ENCODE measurements at places on chromosomes 4 and X. TPM values are rescaled to one million over a fixed set of nuclear protein-coding genes. Genes with fewer than 3 reads are reported as not detected.

The PRSS12 gene
- 18.3 TPM for total RNA-seq

The STPG2 gene
- total RNA-seq, result not detected

The MAOB gene
- total RNA-seq, result not detected

The C4orf51 gene
- not detected for total RNA-seq

The CXCL5 gene
- total RNA-seq, result 20.4 TPM

The CT47A7 gene
- total RNA-seq, result not detected

The GSX2 gene
- total RNA-seq, result not detected

The NALF2 gene
- total RNA-seq, result 0.08 TPM

The EVC2 gene
- total RNA-seq, result 8.0 TPM

The ADAM29 gene
- not detected for total RNA-seq

The NAP1L3 gene
- not detected for total RNA-seq

The GAGE12E gene
- not detected for total RNA-seq

The TNIP3 gene
- total RNA-seq, result 1.4 TPM

The TBC1D25 gene
- total RNA-seq, result 8.7 TPM

The POU3F4 gene
- not detected for total RNA-seq

The TMEM156 gene
- total RNA-seq, result 6.5 TPM

The STAP1 gene
- total RNA-seq, result not detected

The DACH2 gene
- total RNA-seq, result not detected

The TEX11 gene
- total RNA-seq, result not detected

The PAGE1 gene
- not detected for total RNA-seq

The CENPE gene
- total RNA-seq, result 4.9 TPM

The GAB3 gene
- total RNA-seq, result 0.11 TPM

The TFDP3 gene
- total RNA-seq, result not detected

The SMARCA1 gene
- total RNA-seq, result 14.2 TPM

The SSX2B gene
- total RNA-seq, result not detected

The ADH6 gene
- not detected for total RNA-seq

The MAML3 gene
- 0.27 TPM for total RNA-seq

The MAGED4B gene
- total RNA-seq, result 2.5 TPM

The INTU gene
- 2.0 TPM for total RNA-seq

The CT45A7 gene
- total RNA-seq, result not detected

The GC gene
- total RNA-seq, result not detected

The FSTL5 gene
- not detected for total RNA-seq

The MAGEA8 gene
- not detected for total RNA-seq

The PCSK1N gene
- 7.1 TPM for total RNA-seq

The PWWP3B gene
- total RNA-seq, result not detected

The CSAG2 gene
- not detected for total RNA-seq

The ASB11 gene
- total RNA-seq, result not detected

The OTC gene
- not detected for total RNA-seq

The FAM241A gene
- total RNA-seq, result 5.1 TPM

The SPANXB1 gene
- not detected for total RNA-seq

The SSX1 gene
- not detected for total RNA-seq

The HAND2 gene
- total RNA-seq, result not detected

The MSANTD1 gene
- total RNA-seq, result not detected

The NLGN3 gene
- not detected for total RNA-seq

The HPGDS gene
- total RNA-seq, result not detected

The TCEAL2 gene
- not detected for total RNA-seq

The NPY5R gene
- total RNA-seq, result not detected

The LINC00632 gene
- 0.04 TPM for total RNA-seq

The ATP1B4 gene
- total RNA-seq, result not detected

The SRPK3 gene
- total RNA-seq, result not detected

The NPNT gene
- total RNA-seq, result 0.62 TPM

The HTN3 gene
- total RNA-seq, result not detected

The RAB41 gene
- not detected for total RNA-seq

The MAGEC3 gene
- not detected for total RNA-seq
